ENCODE measurements at places on chromosomes 1 and 21.

GRCh38 chr1:33876970-33877650 lies 13.2 kb downstream of the HMGB4 start:
- DNase-seq, result no peak

DNA sequence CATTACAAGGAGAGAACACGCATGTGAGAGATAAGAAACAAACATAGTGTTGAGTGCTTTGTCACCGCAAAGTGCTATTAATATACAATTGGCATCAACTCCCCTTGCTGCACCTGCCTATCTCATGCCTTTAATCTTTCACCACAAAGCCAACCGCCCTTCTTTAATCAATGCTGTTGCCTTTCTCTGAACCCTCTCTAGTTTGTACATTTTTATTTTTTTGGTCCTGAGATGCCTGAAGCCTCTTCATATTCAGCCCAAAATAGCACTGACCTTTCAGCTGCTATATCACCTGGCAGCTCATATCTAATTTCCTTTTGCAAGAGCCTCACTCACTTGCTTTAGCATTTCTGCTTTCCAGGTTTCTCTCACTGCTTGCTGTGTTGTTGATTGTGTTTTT lies 504.7 kb downstream of the NUF2 start:
- no peak for DNase-seq

GRCh38 chr1:205472737-205473441 lies 17.0 kb upstream of the BLACAT1 start:
- no peak for DNase-seq

- DNase-seq, result no peak
Measured at GRCh38 chr1:9746651-9747050, 77.1 kb downstream of the CLSTN1 start.

DNA sequence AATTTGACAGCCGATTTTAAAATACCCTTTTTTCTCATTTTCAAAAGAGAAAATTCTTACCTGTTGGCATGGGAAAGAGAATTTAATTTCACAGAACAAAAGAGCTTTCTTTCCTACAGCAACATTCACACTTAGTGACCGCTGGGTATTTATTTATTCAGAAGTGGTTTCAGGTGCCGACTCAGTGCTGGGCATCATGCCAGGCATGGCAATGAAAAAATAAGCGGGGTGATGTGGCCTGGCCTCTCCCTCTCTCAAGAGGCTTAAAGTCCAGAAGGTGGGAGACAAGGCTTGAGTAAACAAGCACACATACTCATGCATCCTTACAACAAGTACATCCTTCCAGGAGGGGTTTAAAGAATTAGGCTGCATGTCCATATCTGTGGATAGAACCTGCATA lies 4.1 kb upstream of the PCP4 start:
- DNase-seq, result no peak

- DNase-seq, result no peak
Measured at GRCh38 chr1:116682641-116683221, 15.2 kb upstream of the IGSF3 start.

DNA sequence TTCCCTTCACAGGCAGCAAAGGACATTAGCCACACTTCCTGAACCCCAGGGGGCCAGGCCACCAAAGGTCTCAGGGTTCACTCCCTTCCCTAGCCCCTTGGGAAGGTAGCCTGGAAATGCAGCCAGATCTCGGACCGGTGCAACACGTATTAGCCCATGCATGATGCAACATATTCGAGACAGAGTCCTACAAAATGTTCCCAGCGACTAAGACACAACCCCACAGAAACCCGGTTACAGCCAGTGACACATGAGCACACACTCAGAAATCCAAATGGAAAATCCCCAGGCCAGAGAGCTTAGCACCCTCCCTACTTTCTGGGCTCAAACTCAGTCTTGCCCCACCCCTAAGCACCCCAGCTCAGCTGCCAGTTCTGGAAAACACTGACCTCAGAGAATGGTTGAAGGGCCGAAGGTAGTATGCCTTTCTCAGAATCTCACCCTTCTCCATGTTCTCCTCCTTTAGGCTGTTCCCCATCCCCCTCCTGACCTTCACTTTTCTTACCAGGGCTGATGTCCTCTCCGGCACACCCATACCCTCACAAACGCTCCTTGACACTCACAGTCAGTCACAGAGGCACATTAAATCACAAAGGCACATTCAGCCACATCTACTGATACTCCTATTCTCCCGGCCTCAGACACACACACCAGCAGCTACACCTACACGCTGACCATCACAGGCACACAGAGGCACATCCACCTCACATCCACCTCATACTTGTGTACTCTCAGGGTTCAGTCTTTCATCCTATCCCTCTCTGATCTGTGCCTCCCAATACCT lies at the start of gene TSPAN1:
TSPAN1 (plus strand) TSS at position 640 of the 784 bp plus-strand sequence. CDS start 6,021 bp downstream, outside the sequence.
- DNase-seq, result no peak

DNA sequence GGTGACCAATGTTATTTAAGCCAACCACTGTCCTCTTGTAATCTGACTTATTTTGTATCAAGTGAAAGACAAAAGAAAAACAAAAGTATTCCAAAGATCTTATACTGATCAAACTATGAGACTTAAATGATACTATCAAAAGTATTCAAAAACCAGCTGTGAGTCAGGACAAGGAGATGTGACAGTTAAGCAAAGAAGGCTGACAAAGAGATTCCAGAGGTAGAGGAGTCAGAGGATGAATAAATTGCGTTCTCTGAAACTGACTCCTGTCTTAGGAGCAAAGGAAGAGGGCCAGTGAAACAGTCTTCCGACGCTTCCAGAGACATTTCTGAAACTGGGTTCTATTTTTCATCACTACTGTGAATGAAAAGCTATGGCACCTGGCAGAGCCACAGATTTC lies 20.9 kb downstream of the TMEM50B start:
- no peak for DNase-seq

Data from Kasumi-1 (cell line).